ENCODE measurements at places on chromosomes 3 and 15.

DNA sequence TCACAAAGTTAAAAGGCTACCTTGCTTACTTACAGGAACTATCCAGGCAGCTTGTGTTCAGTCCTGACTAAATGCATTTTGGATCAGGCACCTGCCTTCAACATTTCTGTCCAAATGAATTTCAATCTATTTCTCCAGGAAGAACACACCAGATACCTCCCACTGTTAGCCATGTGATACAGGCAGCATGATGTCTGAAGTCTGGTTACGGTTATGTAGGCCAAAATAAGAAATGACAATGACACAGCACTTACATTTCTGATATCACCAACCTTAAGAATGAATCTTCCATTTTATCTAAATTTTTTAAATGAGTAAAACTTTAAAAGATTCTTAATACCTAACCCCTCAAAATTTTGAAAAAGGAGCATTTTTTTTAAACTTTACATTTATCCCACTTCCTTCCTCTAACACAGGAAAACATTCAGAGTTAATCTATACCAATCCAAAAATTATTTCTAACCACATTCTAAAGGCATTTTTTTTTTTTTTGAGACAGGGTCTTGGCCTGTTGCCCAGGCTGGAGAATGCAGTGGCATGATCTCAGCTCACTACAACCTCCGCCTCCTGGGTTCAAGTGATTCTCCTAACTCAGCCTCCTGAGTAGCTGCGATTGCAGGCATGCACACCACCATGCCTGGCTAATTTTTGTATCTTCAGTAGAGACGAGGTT is at the start of gene MAP4:
Gene MAP4, minus strand, starts transcription at position 116 of the 673 bp plus-strand sequence. CDS start 17,556 bp downstream, outside the sequence.
- no peak for DNase-seq

- no peak for DNase-seq
Observed at GRCh38 chr3:35336601-35337000, 302.7 kb upstream of the ARPP21 start.

- no peak for DNase-seq
Observed at GRCh38 chr15:50150349-50150748, 31.3 kb upstream of the ATP8B4 start.

GRCh38 chr3:108863799-108864135 is 41.2 kb downstream of the TRAT1 start:
- no peak for DNase-seq

DNA sequence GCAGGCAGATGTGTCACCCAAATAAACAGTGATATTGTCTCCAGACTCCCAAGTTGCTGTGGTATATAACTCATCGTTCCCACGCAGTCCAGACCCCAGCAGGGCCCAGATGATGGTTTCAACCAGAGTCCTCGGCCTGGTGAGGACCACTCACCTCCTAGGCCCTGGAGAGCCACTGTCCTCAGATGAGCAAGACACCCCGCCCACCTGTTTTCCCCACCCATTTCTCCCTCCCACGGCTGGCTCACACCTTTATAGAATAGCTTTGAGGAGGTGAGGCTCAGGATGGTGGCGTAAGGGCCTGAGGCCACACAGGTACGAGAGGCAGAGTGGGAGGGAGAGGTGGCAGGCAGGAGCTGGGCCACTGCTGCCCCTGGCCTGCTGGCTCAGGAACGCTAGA is 7.5 kb downstream of the MESP1 start:
- DNase-seq, result no peak

- no peak for DNase-seq
Observed at GRCh38 chr3:169455472-169455871, 208.0 kb downstream of the MECOM start.

GRCh38 chr15:20295238-20295811 is 246.3 kb downstream of the GOLGA6L6 start:
- no peak for DNase-seq

DNA sequence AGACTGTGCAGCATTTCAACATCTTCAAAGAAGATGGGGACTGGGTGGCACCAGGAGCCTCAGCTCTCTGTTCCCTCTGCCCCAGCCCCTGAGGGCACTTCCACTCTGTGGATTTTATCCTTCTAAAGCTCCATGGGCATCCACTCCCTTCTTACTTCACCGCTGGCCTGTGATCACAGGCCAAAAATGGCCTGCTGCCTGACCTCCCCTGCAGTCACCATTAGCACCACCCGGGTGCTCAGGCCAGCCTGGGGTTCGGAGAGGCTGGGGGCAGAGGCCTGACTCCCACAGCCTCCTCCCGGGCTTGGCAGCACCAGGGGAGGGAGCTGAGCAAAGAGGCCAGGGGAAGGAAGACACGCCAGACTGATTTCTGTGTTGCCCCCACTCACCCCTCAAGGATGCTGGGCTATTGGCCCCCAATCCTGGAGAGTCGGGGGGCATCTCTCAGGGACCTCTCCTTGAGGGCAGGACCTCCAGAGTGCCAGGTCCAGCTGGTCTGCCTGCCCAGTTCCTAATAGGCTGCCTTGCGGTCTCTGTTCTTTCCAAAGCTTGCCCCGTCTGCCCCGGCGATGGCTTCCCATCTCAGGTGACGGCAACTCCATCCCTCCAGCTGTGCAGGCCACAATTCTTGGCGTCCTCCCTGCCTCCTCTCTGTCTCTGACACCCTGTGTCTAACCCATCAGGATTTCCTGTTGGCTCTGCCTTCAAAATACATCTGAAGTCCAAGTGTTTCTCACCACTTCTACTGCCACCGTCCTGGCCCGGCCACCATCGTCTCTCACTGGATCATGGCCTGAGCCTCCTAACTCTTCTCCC is 67.1 kb downstream of the EXOG start:
- DNase-seq, result no peak

- DNase-seq, result no peak
Observed at GRCh38 chr3:27644941-27645340, 77.2 kb downstream of the EOMES start.

- DNase-seq, result no peak
Observed at GRCh38 chr15:58459045-58459444, 27.3 kb downstream of the LIPC start.

DNA sequence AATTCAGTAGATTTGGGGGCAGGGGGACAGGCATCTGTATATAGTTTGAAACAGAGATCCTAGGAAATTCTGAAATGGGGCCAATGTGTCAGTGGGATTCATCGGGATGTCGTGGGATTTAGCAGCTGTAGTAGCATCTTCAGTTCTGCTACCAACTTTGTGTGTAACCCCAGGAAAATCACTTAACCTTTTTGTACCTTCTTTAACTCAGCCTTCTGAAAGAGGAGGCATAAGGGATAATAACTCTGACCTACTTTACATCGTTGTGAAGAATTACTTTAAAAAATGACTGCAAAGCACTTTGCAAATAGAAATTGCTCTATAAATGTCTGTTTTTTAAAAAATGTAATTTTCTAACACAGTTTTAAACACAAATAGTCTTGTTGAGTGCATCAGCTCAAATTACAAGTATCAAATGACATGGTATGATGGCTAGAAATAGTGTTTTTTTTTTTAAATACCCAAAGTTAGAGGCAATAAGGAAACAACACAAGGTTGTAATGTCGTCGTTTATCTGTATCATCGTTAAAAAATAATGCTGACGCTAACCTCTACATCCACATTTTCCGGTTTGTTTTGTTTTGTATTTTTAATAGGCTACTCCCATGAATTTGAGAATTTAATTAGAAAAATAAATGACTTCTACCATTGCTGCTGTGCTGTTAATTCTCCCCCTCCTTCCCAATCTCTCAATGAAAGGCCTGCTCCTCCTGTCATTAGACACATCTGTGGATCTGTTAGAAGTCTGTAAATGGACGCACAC is 338.5 kb downstream of the PTPRG start:
- peak; percentile 34 for DNase-seq

DNA sequence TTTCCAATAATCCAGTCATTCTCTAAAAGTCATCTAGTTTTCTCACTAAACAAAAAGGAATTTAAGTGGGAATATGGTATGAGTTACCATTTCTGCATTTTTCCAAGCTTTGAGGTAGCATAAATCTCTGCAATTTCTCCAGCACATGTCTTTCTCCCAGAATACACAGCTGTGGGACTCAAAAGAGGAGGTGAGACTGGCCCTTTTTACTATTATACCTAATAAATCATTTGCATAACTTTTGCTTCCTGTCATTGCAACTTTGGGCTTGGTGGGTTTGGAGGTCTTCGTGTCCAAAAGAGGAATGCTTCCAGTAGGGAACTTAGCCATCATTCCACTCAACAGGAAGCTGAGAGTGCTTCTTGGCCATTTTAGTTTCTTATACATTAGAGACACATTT is 94.8 kb downstream of the FMN1 start:
- DNase-seq, result no peak

DNA sequence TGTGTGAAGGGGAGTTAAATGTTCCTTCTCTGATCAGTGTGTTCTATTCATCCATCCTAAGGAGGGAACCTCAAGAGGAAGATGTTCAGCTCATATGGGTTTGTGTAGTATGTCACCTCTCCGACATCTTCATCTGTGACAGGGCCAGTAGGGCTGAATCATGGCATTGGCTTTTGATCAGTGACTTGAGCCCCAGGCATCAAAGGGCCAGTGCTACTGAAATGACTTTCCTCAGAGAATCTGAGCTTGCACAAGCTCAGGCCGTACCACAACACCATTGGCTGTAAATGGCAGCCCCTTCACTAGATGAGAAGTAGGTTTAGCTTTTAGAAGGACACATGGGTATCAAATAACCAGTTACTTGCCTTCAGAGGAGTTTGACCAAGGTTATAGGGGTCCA is 183.2 kb upstream of the NR2E3 start:
- DNase-seq, result no peak

GRCh38 chr3:36416599-36416998 is 36.3 kb downstream of the STAC start:
- no peak for DNase-seq

- DNase-seq, result no peak
Observed at GRCh38 chr15:100939791-100940190, 20.6 kb downstream of the LRRK1 start.

- no peak for DNase-seq
Observed at GRCh38 chr3:50364573-50365079, 5.3 kb upstream of the TMEM115 start.

- DNase-seq, result no peak
Observed at GRCh38 chr3:187765342-187765741, 20.1 kb upstream of the BCL6 start.

DNA sequence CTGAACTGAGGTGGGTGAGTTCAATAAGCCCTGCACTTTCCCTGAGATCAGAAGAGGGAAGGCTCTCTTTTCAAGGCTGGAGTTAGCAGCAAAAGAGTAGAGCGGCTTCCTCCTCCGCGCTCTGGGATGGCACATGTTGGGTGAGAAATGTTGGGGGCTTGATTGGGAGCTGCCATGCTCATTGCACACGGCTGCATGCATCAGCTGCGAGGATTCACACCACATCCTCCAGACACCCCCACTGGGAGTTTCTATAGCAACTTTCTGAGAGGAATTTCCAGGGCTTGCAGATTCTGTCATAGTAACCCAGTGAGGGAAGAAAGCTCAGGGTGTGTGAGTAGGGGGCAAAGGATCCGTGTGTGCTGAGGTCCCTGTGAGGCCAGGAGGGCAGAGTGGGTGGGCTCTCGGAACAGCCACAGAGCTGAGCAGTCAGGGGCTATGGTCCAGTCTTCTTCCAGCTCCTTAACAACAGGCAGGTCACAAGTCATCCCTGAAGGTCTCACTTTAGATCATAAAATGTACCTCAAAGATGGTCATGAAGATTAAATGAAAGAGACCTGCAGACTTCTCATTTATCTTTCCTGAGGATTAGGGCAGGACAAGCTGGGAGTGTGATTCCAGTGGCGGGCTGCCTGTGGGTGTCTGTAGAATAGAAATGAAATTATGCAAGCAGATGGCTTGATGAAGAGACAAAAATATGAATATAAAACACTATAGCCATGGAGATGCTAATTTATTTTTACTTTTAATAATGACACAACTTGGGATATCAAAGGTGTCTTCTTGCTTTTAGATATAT is 75.7 kb upstream of the CHRNA7 start:
- DNase-seq, result no peak

DNA sequence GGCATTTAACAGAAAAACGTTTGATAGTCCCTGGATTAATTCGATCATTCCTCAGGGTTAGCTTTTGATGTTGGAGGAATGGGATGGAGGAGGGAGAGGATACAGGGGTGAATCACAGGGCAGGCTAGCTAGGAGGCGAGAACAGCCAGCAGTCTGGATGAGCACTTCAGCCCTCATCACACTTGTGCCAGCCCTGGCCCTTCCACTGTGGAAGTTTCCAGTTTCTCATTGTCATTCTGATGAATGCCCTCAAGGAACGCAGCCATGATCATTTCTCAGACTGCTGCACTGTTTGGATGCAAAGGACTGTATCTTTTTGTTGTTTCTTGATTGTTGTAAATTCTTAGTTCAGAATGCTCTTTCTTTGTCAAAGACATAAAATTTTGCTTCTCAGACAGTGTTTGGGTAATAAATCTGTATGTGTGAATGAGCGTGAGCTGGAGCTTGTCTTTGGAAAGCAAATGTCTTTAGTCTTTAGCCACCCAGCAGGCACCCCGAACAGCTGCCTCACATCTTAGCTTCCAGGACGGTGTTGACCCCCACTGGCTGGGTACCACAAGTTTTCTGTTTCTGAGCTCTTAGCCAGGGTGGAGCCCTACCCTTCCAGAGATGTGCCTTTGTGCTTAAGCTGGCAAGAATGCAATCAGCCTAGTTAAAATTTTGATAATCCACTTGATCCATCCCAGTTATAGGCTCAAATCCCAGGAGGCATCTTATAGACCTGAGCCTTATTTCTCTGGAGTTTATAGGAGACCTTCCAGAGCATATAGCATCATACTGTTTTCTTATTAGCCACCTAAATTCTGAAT is 121.1 kb downstream of the PDCD6IP start:
- DNase-seq, result no peak

DNA sequence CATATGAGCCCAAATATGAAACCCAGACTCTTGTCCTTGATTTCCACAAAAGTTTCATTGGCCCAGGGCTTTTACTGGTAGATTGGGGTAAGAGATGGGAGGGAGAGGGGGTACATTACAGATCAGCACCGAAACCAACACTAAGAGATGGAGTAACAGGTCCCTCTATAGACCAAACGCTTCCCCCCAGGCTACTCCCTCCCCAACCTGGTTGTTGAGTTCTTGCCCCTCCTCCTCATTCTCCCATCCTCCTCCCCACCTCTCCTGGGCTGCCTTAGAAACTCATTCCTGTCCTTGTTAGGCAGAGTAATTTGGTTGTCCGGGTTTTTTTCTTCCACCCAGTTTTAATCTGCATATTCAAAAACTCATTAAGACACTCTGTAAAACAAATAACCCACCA is 74.1 kb downstream of the MESD start:
- no peak for DNase-seq

DNA sequence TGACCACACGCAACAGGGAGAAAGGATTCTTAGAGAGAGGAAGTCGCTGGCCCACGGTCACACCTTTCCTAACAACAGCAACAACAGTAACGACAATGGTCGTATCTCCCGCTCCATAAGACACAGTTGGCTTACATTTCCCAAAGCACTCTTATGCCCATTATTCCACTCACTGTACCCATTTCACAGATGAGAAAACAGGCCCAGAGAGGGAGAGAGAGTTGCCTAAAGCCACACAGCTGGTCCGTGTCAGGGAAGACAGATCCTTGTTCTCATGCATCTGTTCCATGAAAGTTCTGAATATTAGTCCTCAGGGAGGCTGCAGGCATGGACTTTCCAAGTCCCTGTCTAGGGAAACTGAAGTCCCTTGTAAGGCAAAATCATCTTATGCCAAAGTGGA is 42.0 kb upstream of the ATP2B2 start:
- DNase-seq, result no peak

- no peak for DNase-seq
Observed at GRCh38 chr15:100092034-100092433, 249.7 kb downstream of the ADAMTS17 start.

- DNase-seq, result no peak
Observed at GRCh38 chr3:190847436-190847835, 15.1 kb downstream of the GMNC start.
